ENCODE measurements at places on chromosomes 7 and 10.

GRCh38 chr7:117830422-117830954 lies 42.8 kb downstream of the CTTNBP2 start:
- DNase-seq: no peak

DNA sequence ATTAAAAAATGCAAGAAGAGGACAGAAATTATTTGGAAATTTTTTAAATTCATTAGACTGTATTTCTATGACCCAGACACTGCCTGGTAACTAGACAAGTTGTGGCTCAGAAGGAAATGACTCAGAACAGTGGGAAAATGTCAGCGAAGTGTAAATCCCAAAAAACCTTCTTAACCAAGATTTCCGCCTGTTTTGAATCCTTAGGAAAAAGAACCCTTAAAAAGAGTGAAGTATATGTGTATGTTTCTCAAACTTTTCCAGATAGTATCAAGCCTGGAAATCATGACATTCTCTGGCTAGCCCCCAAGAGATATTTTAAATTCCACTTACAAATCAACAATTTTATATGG lies 42.7 kb upstream of the PLXNA4 start:
- no peak for DNase-seq

- no peak for DNase-seq
Observed at GRCh38 chr7:39609113-39609934, 14.0 kb upstream of the RALA start.

DNA sequence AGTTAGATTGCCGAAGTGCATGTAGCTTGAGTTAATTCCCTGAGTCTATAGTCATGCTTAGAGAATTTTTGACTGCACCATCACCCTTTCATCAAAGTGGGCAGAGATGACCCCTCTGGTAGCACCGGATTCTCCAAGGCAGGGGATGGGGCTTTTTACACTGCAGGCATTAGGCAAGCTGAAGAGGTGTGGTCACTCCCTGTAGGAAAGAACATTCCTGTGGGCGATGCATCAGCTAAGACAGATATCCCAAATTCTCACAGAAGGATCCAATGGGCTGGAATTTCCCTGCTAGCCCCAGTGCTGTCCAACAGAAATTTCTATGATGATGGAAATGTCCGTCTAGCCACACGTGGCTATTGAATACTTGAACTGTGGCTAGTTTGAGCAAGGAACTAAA lies 118.2 kb downstream of the ADAM12 start:
- DNase-seq: no peak

- no peak for DNase-seq
Observed at GRCh38 chr10:105952153-105952552, 1212.4 kb downstream of the SORCS1 start.

DNA sequence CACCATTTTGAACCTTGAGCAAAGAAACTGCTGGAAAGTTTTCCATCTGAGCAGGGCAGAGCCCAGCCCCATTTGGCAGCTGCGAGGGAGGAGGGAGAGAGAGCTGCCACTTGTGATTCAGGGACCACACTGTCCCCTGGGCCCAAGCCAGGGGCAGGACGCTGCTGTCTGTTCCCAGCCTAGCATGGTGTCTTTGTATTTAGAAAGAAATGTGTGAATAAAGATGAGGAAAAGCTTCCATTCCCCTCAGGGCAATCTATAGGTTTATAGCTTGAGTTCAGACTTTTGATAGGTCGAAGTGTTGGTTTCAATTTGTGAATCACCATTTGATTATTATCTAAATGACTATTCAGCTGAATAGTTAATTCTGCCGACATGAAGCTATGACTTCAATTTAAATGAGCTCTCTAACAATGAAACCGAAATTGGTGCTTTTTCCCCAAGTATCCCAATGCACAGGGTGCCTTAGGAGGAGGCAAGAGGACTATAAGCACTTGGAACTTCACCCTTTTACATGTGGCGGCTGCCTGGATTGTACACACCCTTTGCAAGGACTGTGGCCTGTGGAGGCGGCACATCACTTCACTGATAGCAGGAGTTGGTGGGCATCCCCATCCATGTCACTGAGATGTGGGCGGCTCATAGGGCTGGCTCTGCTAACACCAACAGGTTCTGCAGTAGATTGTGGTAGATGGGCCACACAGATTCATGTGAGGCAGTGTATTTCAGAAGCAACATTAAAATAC lies 223.5 kb downstream of the CCDC3 start:
- DNase-seq: no peak

DNA sequence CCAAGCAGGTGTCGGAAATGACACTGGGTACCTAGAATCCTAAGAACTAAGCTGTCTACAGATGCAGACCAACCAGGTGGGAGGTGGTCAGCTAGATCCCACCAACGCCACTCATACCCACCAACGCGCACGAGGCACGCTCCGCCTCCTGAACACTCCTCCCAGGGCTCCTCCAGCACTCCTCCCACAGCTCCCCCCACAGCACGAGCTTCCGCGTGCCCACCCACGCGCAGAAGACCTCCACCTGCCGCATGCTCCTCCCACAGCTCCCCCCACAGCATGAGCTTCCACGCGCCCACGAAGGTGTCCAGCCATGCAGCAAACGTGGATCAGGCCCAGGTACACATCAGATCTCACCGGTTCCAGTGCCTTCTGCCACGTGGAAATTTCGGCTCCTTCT lies 196.0 kb downstream of the MAD1L1 start:
- DNase-seq: no peak

- DNase-seq: no peak
Observed at GRCh38 chr10:943334-944033, 12.0 kb upstream of the LARP4B start.

GRCh38 chr10:88113657-88114272 lies 250.3 kb downstream of the PTEN start:
- DNase-seq: no peak

DNA sequence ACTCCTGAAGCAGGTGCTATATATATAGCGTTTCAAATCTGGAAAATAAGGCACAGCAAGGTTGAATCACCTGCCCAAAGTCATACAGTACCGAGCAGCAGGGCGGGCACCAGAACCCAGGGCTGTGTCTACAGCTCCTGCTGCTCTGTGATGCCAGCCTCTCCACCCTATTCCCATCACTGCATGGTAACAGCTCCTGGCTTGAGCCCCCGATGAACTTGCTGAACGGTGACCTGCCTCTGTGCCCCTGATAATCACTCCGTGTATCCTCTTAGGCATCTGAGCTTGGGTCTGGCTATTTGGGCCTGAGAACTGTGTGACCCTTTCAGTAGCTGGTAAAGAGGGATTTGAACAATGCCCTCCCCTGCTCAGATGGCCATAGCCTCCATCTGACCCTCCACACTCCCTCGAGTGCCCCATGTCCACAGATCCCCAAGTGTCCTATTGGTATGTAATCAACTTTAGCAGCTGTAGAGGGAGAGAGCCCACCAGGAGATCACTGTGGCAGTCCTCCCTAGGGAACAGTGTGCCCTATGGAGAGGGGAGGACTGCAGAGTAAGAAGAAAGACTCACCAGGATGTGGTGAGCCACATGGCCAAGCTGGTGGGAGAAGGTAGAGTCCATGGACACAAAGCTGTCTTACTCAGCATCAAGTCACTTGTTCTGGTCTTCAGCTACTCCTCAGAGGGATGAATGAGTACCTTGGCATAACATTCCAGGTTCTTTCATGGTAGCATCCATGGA lies 1.1 kb upstream of the ARHGAP22 start:
- DNase-seq: no peak

DNA sequence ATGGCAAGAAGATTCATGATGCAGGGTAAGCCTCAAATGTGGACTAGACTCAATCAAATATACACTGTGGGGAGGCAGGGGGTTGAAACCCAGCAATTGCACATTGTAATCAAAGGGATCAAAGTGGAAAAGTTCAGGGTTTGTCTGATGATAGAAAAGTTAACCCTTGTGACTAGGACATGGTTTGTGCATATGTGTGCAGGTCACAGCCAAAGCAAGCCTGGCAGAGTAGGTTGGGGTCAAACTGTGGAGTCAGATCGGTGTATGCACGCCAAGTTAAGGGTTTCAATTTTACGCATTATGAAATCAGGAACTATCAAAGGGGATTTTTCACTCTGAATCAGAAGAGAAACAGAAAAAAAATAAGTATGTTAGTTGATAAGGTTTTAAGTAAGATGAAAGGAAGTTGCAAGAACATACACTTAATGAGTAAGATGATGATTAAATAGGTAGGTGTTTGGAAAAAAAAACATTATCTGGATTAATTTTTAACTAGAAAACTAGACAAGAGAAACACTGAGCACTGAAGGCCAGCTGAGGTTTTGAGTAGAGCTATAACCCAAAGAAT lies 188.3 kb downstream of the DGKB start:
- no peak for DNase-seq

DNA sequence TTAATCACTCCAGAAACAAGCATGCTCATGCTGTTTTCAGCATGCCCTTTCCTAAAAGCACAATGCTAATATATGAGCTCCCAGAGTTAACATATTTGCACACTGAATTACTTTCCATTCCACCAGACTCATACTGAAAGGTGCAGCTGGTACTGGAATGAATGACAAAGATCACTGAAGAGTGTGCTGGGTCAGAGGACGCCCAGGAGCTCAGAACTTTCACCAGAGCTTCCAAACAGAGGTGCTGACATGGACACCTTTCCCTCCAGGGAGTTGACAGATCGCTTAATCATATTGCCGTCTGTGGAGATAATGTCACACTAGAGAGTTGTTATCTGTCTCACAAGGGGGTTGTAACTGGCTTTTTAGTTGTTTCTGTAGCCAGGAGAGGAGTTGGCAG lies 292.9 kb downstream of the LHFPL3 start:
- no peak for DNase-seq

- no peak for DNase-seq
Observed at GRCh38 chr7:27513885-27514284, 148.8 kb downstream of the HIBADH start.

- no peak for DNase-seq
Observed at GRCh38 chr10:52322323-52322722, 8.2 kb downstream of the DKK1 start.
